ENCODE measurements at places on chromosomes 4 and X.
A peak's percentile ranks its signal among the peaks of the same experiment; 100 is the strongest.

GRCh38 chrX:53481093-53481492, 46.9 kb upstream of the HSD17B10 start:
- DNase-seq, result no peak

DNA sequence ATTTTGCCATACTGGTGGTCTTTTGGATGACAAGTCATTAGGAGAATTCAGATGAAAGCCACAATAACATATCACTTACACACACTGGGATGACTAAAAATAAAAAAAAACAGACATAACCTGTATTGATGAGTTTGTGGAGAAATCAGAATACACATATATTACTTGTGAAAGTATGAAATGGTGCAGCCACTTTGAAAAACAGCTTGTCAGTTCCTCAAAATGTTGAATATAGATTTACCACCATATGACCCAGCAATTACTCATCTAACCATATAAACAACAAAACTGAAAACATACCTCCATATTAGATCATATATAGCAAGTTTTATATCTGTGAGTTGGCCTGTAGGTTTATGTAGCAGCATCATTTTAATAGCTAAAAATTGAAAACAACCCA, 608.7 kb downstream of the TLL1 start:
- DNase-seq, result no peak

GRCh38 chr4:96681218-96681617, 841.3 kb downstream of the PDHA2 start:
- DNase-seq, result no peak

DNA sequence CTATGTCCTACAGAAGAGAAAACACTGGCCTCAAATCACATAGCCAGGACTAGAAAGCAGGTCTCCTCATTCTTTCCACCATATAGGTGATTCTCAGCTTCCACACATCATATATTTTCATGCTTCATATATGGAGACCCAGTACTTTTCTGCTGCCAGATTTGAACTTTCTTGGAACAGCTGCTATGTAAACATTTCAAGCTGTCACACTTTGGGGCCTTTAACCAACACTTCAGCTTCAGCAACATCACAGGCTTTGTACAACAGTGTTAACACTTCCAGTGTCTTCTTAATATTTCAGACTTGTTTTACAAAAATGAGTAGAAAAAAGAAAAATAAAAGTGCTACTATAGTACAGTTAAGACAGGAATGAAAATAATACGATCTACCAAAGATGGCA, 12.6 kb downstream of the SH3RF1 start:
- DNase-seq, result no peak

DNA sequence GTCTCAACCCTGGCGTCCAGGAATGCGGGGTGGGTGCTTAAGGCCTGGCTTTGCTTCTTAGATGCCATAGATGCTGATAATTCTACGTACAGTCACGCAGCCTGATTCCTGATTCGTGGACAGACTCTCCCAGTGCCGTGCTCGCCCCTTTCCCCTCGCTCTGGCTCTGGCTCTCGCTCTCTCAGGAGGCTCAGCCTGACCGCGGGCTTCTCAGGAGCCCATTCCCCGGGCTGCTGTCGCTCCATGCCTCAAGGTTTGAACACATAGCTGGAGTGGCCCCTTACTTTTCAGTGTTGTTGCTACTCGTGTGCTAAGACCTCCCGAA, 59.2 kb upstream of the ZC4H2 start:
- DNase-seq, result peak; percentile 30

DNA sequence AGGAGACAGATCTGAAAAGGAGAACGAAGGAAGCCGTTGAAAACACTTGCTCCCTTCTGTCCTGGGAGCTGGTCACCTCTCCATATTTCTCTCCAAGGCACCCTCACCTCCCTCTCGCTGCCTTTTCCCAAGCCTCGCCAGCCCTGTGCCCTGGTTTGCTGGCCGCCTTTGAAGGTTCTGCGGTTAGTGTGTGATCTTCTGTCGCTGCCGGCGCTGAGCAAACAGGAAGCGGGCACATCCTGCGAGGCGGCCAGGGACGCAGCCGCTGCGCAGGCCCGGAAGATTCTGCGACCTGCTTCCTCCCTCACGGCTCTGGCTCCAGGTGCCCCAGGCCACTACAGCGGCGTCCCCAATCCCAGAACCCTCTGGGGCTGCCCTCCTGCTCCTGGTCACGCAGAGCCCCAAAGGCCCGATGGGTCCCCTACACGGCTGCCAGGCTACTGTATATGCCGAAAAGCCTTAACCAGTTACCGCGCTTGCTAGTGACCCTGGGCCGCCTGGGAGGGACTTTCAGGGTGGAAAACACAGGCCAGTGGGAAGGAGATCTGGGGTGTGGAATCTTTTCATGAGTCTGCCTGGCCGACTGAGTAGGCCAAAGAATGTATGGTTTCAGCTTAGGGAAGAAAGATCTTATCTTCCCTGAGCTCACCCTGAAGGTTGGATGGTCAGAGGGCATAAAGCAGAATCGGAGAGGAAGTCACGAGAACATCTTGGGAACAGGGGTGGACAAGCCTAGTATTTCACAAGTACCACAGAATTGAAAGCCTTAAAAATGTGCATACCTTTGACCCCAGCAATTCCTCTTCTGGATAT, 2.3 kb upstream of the SASH3 start:
- DNase-seq, result no peak

DNA sequence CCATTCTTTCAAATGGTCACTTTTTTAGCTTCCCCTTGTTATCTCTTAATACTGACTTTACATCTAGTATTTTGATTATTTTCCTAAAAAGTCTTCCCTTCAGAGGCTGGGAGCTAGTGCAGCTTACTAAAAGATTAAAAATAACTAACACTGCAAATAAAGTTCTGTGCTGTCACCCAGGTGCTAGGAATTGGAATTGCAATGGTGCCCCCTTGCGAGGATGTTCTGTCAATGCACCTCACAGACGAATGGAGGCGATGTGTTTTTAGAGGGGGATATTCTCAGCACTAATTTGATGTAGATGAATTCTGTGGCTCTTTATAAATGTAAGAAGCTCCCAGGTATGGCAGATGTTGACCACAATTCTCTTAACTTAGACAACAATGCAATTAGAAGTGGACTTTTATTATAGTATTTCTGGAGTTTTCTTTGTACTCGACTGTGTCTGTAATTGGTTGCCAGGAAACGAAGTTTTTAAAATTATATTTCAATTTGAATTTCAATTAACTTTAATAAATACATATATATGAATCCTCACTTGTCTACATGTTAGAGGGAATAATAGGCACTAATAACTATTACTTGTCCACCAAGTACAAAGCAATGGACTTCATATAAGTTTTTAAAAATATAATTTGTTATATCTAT, 22.0 kb upstream of the SMIM31 start:
- DNase-seq, result no peak

DNA sequence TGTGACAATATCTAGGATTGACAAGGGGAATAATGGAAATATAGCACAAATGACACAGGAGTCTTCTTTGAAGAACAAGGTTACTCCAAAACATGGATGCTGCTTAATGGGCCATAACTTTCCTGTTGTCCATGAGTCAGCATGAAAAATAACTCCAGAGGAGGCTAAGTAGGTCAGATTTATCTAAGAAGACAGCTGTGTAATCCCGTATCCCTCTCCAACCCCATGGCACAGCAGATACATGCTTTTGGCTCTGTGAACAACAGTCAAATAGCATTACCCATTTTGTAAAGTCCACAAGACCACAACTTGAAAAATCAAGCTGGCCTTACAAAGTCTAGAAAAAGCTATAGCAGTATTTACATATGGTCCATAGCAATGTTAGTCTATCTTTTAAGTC, 2.1 kb upstream of the TMEM131L start:
- DNase-seq, result no peak

- DNase-seq, result no peak
Measured at GRCh38 chr4:127304356-127304755, 328.4 kb upstream of the INTU start.

GRCh38 chr4:118727360-118727759, 42.2 kb downstream of the METTL14 start:
- no peak for DNase-seq

DNA sequence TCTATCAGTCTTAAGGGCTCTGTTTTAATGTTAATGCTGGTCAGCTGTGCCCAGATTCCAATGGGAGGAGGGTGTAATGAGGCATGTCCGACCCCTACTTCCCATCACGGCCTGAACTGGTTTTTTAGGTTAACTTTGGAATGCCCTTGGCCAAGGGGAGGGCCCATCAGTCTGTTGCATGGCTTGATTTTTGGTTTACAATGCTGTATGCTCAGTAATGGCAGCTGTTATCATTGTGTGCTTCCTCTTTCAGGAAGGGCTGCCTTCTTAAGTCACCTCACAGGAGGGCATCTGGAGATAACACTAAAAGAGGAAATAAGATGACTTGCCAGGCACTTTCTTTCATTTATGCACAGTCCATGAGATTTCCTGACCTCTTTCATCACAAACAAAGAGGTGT, 36.3 kb downstream of the ATXN3L start:
- DNase-seq, result no peak

DNA sequence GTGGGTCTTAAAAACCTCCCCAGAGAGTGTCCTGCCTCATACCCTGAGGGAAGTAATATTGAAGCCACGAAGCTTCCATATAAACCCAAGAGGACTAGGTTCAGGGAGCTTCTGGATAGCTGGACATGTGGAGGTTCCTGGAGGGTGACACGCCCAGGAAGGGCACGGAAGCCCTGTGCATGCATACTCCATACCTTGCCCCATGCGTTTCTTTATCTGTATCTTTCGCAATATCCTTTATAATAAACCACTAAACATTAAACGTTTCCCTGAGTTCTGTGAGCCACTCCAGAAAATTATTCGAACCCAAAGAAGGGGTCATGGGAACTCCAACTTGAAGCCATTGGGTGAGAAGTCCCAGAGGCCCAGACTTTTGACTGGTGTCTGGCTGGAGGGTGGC, 45.7 kb upstream of the HPF1 start:
- no peak for DNase-seq

DNA sequence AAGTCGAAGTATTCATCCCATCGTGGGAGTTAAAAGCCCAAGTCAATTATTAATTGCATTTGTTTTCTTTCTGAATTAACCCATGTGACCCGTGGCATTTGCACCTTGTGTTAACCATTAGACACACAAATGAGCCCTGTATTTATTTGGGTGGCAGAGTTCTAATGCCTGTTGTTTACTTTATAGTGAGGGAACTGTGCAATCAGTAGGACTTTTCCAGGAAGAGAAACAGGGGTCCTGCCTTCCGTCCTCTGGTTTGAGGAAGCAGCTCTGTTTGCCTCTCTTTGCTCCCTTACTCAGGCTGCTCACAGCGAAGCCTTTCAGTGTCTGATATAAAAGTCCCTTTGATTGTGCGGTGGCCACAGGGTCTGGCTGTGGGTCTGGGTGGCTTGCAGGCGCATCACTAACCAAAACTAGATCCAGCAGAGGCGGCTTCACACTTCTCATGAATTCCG, 263.6 kb downstream of the PTTG2 start:
- DNase-seq, result peak; percentile 44

DNA sequence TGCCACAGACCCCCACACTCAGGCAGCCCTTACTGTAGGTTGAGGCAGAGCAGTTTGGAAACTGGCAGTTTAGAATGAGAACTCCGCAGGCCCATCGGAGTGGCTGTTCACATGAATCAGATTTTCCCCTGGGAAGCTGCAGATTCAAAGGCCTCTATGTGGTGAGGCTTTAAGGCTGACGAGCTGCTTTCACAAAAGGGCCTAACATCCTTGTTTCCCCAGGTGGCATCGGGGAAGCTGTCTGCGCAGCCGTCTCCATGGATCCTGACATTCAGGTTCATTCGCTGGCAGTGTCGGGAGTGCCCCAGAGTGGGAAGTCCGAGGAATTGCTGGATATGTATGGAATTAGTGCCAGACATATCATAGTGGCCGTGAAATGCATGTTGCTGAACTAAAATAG, 33.7 kb downstream of the TKTL1 start:
- no peak for DNase-seq

GRCh38 chr4:1112821-1113182, 562 bp downstream of the RNF212 start:
- no peak for DNase-seq

GRCh38 chrX:13381514-13381913, 61.7 kb upstream of the ATXN3L start:
- DNase-seq, result no peak

DNA sequence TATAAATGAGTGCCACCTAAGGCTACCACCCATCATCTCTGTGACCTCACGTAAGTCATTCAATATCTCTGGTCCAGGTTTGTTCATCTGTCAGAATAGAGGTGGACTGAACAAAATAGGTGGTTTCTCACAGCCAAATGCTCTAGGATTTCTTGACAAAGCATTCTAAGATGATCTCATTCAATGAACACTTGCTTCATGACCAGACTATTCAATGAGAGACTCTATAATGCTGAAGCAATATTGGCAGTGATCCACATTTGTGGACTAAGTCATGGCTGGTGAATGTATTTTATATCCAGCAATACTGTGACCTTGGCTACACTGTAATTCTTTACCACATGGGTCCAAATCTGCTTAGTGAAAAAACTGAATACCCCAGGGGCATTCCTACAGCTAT, 37.9 kb downstream of the LDB2 start:
- no peak for DNase-seq

DNA sequence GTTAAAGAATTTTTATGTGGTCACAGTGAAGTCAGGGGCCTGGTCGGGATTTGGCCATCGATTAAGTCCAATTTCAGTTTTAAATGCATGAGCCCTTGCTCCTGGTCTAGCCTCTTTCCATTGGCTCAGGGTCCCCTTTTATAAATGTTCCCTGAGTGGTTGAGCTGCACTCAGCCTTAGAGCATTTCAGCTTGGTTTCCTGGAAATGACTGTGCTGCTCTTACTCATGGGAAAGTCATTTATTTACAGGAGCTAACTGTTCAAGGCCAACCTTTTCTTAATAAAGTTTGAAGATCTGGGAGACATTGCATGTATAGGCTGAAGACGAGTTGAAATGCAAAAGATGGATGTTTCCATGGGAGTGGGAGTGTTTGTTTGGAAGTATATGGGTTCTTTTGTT, 98.8 kb upstream of the CLNK start:
- no peak for DNase-seq

- no peak for DNase-seq
Measured at GRCh38 chr4:185405296-185405999, 8.8 kb downstream of the ANKRD37 start.

DNA sequence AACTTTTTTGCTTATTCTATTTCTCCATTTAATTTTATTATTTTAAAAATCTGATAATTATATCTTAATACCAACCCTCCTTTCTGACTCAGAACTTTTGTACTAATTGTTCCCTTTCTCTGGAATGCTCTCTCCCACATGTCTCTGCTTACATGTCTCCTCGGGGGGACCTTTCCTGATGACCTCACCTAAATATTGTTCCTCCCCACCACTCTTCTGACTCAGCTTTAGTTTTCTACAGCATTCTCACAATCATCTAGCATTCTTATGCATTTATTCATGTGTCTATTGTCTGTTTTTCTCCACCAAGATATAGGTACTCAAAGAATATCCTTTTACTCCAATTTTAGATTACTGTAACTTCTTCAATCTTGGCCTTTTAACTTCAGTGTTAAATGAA, 128.7 kb downstream of the MSL3 start:
- DNase-seq, result no peak

- no peak for DNase-seq
Measured at GRCh38 chrX:14697451-14697850, 168.1 kb downstream of the GLRA2 start.

- DNase-seq, result no peak
Measured at GRCh38 chr4:109215506-109215905, 87.0 kb downstream of the COL25A1 start.

- no peak for DNase-seq
Measured at GRCh38 chrX:129744861-129745321, 6.1 kb downstream of the XPNPEP2 start.

- no peak for DNase-seq
Measured at GRCh38 chr4:57083090-57083489, 27.1 kb downstream of the IGFBP7 start.

- DNase-seq, result no peak
Measured at GRCh38 chr4:130028552-130028951, 932.6 kb downstream of the C4orf33 start.
